ENCODE measurements at places on chromosomes 4 and X. TPM values are rescaled to one million over a fixed set of nuclear protein-coding genes. Genes with fewer than 3 reads are reported as not detected.

The DCX gene
- total RNA-seq: not detected

- DNase-seq: no peak
These were observed 1388.5 kb downstream of the ADGRL3 start for GRCh38 chr4:62588671-62589070.

GRCh38 chrX:33968611-33969010 lies 163.5 kb downstream of the FAM47A start:
- DNase-seq: no peak

GRCh38 chr4:113919145-113919544 lies 60.3 kb downstream of the ARSJ start:
- no peak for DNase-seq

All from left lobe of liver (tissue), 2 donors.